Stimulated activated CD4-positive, alpha-beta T cell treated with anti-CD3 and anti-CD28 coated beads, TNF-alpha, amount 100 ng/mL, for 1 hour (primary cell): ENCODE measurements at places on chromosomes 2 and 18.

- DNase-seq, result no peak
Measured at GRCh38 chr2:127531221-127531648, 4.2 kb upstream of the MYO7B start.

DNA sequence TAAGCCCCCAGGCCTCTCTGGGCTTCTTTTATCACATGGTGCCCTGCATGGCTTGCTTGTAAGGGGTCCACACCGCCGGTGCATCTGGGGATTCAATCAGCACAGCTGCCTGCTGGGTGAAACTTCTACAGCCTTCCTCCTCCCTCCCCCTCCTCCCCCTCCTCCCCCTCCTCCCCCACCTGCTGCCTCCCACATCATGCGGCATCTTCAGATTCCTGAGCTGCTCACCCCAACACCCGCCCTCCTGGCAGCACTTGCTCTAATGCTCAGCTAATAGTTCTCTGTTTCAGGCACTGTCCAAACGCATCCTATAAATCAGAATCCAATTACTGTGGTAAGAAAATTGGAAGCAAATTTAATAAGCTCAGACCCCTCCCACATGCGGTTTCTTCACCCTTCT lies 150.7 kb downstream of the GALNT14 start:
- no peak for DNase-seq

DNA sequence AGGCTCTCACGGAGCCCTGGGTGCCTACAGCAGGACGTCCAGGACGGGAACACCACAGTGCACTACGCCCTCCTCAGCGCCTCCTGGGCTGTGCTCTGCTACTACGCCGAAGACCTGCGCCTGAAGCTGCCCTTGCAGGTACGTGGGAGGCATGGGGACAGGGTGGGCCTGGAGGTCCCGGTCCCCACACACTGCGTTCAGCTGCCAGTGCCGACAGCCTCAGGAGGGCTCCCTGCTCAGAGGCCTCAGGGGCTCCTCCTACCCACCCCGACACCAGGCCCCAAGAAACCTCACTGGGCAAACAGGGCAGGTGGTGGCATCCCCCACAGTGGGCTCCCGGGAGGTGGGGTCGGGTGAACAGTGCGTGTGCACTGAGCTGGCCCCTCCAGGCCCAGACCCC lies 10.8 kb downstream of the ANO7 start:
- DNase-seq, result no peak

- DNase-seq, result no peak
Measured at GRCh38 chr18:41390309-41390708, 564.7 kb upstream of the PIK3C3 start.

GRCh38 chr2:140654565-140654964 lies 1476.3 kb downstream of the LRP1B start:
- no peak for DNase-seq

DNA sequence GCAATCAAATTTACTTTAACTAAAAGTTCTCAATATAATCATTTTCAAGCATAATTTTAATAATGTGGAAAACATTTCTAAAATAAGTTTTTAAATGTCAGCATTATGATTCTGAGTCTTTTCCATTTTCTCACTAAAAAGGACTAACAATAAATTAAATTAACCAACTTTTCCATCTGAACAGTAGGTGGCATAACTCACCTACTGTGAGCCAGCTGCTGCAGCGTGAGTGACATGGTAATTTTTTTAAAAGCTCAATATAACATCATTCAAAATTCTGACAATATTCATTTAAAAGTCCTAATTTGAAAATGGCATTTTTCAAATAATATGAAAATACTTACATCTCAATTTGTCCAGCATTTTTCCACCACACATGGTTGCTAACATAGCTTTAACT lies 66.5 kb downstream of the DTNB start:
- DNase-seq, result no peak
